ENCODE measurements at places on chromosomes 4 and X.

DNA sequence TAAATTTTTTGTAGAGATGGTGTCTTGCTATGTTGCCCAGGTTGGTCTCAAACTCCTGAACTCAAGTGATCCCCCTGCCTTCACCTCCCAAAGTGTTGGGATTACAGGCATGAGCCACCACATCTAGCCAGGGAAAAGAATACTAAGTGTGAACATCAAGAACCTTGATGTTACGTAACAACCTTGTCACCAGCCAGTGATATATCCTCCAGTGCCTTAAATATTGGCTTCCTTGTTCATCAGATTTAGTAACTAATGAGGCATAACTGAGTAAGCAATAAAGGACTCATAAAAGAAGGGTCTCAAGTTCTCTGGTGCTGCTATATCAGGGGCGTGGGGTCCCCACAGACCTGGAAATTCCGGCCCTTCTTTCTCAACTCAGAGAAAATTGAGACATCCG lies 60.5 kb upstream of the ENPEP start:
- DNase-seq, result no peak

GRCh38 chrX:94914235-94914634 lies 1240.2 kb downstream of the FAM133A start:
- DNase-seq, result no peak

DNA sequence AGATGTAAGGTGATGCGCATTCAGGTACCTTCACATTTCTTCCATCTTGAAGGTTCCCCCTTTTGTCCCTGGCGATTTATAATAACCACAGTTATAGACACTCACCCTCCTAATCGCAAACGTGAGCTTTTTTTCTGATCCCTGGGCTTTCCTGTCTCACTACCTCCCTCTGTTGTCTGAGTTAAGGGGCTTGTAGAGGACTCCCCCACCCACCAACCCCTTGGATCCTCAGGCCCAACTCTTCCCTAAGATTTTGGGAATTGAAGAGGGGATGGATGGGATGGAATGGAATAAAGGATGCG lies 1.4 kb downstream of the CNKSR2 start:
- DNase-seq, result no peak

GRCh38 chr4:151698213-151698612 lies 62.6 kb downstream of the GATB start:
- DNase-seq, result no peak

DNA sequence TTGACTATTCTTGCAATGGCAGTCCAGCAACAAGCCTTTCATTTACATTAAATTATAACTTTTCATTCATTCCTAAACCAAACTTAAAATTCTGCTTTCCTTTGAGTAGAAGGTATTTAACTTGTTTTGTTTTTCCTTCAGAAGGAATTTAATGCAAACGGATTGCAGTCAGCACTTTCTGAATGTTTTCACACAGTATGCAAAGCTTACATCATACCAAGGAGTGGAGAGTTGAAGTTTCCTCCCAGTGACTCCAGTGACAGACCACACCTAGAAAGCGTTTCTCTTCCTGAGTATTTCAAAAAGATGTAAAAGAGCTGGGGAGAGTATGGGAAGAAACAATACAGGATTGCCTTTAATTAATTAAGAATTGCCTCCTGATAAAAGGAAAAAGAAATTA lies 8.1 kb downstream of the EPGN start:
- no peak for DNase-seq

DNA sequence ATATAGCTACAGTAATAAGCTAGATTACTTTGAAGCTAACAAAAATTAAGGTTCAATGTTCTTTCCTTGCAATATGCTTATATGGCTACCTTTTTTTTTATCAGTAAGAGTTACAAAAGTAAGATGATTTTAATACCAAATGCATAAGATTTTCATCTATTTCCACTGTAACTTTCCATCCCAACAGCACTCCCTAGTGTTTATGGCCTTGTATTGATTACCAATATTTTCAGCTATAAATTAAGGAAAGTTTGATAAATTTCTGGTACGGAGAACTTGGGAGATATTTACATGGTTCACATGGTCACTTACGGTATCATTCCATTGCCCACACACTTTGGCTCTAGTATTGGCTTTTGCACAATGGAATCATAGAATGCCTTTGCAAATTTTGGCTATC lies 448.9 kb upstream of the PABPC4L start:
- DNase-seq, result no peak

GRCh38 chr4:8402181-8402597 lies 38.3 kb downstream of the ACOX3 start:
- no peak for DNase-seq

GRCh38 chr4:91369116-91369515 lies 934.6 kb upstream of the GRID2 start:
- no peak for DNase-seq

DNA sequence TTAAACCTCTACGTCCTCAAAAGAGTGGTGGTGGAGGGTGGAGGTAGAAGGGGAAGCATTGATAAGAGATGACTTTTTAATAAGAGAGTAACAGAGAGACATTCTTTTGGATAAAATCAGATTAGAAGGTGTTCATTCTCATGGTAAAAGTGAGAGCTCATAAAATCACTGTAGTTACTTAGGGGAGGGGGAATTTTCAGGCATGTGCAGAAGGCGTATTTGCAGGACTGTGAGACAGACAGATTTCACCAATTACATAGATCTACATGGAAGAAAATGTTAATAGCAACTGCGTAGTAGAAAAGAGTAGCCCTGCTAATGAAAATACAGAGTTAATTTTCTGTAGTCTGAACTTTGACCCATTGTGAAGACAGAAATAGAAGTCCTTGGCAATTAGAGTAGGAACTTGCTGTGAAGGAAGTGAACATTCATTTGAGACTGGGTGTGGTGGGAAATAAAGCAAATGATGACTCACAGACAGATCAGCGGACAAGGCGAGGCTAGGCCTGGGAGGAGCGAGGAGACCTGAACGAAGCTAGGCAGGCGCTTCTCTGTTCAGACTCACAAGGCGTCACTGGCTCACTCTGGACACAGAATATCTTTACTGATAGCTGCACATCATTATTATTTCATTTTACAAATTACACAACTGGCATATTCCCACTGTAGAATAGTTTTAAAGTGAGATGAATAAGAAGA lies 57.2 kb upstream of the FAM9C start:
- DNase-seq, result peak; percentile 6

- DNase-seq, result no peak
Observed at GRCh38 chr4:111923786-111924185, 221.5 kb upstream of the FAM241A start.

DNA sequence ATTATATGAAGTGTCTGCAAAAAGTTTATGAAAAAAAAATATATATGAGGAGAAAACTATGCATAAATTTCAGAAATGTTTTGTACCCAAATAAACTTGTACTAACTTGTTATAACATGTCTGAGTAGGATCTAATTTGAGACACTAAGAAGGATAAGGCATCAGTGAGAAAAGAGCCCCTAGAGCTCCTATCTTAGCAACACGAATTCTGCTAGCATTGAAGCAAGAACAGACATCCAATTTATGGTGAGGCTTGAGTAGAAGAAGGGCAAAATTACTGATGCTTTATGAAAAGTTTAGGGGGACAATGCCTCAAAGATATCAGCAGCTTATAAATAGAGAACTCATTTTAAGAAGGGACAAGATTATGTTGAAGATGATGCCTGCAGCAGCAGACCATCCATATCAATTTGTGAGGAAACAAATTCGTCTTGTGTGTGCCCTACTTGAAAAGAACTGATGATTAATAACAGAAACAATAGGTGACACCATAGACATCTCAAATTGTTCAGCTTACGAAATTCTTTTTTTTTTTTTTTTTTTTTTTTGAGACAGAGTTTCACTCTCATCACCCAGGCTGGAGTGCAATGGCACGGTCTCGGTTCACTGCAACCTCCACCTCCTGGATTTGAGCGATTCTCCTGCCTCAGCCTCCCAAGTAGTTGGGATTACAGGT lies 35.7 kb upstream of the ADAM29 start:
- no peak for DNase-seq

- no peak for DNase-seq
Observed at GRCh38 chr4:130563185-130563888, 1467.4 kb downstream of the C4orf33 start.

GRCh38 chr4:26178854-26179253 lies 142.0 kb upstream of the RBPJ start:
- no peak for DNase-seq

DNA sequence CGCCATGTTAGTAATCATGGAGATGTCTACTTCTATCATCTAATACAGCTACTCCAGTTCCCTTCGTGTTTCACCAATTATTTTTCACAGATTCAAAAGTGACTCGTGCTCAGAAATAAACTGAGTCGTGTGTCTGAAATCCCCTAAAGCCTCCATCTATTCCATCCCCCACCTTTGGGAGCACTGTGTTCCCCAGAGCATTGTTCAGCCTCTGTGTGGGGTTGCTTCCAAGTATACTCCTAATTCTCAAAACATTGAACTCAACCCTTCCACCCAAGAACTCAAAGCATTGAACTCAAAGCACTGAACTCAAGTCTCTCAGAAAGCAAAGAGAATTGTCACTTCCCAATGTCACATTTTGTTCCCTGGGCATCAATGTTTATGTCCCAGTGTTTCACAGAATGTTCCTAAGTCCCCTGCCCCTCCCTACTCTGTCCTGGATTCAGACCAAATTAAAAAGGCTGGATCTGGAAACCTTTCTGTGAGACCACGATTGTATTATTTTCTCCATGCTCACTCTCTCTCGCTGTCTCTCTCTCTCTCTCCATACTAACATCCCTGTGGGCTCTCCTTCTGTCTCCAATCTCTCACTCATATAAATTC lies 138.5 kb upstream of the QRFPR start:
- DNase-seq, result no peak

- DNase-seq, result no peak
Observed at GRCh38 chrX:30618160-30618765, 35.0 kb upstream of the GK start.

GRCh38 chrX:136210243-136210642 lies 41.0 kb downstream of the MAP7D3 start:
- no peak for DNase-seq

- no peak for DNase-seq
Observed at GRCh38 chr4:77773101-77773500, 46.1 kb downstream of the CNOT6L start.

DNA sequence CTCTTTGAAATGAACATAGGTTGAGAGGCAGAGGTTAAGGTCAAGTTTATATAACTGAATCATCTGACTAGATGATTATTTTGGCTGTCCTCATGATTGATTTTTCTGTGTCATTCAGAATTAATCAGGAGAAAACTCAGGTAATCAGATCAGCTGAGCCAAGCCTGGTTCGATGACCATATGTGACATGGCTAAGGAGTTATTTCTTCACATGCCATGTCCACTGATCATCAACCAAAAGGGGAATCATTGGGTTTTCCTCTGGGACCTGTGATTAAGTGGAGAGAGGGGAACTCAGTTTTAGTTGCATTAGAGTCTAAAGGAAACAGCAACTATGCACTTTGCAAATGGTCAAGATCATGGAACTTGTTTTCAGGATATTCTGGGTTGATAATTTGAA lies 20.3 kb upstream of the PACRGL start:
- DNase-seq, result no peak

DNA sequence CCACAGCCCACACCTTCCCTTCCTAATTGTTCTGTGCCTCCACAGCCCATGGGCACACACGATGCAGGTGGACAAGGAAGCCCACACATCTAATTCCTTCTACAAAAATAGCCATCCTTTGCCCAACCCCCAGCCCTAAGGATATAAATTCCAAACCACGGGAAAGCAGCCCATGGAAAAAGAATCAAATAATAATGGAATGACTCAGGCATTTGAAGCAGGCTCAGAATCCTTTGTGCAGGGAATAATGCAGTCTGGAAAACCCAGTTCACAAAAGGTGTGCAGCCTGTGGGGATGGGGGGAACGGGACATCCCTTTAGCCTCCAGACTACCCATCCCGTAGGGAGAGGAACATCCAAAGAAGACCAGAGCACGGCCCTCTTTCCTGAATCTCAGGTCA lies 342.3 kb upstream of the GALNT7 start:
- no peak for DNase-seq

GRCh38 chr4:173855015-173855414 lies 325.0 kb upstream of the HAND2 start:
- DNase-seq, result no peak

DNA sequence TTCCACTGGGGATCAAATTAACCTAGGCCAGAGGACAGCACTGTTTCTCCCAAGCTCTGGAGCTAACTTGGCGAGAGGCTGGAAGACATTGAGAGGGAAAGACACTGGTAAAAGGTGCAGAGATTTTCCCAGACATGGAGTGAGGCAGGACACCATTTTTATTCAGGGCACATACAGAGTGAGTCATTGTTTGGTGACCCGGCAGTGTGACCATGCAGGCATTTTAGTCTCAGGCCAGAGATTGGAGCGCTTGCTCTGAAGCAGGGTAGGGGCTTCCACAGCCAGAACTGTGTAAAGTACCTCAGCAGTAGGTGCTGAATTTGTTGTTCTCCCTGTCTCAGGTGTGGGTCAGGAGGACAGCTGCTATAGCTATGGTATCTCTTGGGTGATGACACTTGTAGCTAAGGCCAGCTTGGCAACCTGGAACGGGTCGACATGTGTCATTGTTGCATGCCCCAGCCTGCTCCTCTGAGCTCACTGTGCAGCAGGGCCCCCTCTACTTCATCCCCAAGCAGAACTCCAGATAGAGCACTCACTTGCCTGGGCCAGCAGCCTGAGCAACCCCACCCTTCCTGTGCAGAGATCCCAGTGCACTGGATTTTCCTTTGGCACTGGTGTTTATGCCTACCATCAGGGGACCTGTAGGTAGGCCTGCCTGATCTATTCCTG lies 79.8 kb upstream of the ATP8A1 start:
- no peak for DNase-seq

DNA sequence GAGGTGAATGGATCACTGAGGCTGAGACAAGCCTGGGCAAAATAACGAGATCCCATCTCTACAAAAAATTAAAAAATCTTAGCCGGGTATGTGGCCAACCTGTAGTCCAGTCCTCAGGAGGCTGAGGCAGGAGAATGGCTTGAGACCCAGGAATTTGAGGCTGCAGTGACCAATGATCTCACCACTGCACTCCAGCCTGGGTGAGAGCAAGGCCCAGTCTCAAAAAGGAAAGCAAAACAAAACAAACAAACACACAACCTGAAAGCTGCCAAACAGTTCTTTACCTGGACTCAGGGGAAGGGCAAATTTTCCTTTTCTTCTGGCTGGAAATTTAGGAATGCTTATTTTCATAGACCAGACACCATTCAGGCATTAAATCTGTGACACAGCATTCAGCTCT lies 163.1 kb upstream of the FAT1 start:
- no peak for DNase-seq

- no peak for DNase-seq
Observed at GRCh38 chrX:44308869-44309268, 34.6 kb downstream of the EFHC2 start.

- DNase-seq, result no peak
Observed at GRCh38 chrX:129638917-129639316, 15.8 kb downstream of the APLN start.

DNA sequence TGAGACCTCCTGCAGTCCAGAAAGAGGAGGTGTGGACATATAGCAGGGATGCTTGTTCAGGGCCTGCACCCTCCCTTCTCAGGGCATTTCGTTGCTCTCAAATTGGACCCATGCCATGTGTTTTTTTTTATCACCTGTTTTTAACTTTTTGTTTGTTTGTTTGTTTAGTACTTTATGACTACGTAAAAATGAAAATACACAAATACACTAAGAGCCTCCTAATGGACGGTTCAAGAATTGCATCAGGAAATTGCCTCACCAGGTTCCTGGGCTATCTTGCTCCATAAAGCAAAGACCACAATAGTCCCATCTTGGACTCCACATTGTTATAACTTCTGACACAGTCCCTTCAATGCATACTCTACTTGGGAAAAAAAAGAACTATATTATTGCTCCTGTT lies 1685.9 kb upstream of the TENM3 start:
- DNase-seq, result no peak

GRCh38 chrX:132858018-132858417 lies 100.4 kb downstream of the HS6ST2 start:
- DNase-seq, result no peak
